ENCODE measurements at places on chromosomes 4 and X. TPM values are rescaled to one million over a fixed set of nuclear protein-coding genes. Genes with fewer than 3 reads are reported as not detected.

Gene CT45A8
- not detected for total RNA-seq

Gene FGFRL1
- 16.9 TPM for total RNA-seq

Gene NPNT
- total RNA-seq = 16.9 TPM

Gene CSAG3
- total RNA-seq = not detected

Gene MBNL3
- 51.4 TPM for total RNA-seq

Measured in mucosa of descending colon (tissue), 3 donors.